ENCODE measurements at places on chromosomes 12 and 14.

GRCh38 chr14:92596331-92596907 is 82.8 kb downstream of the RIN3 start:
- DNase-seq: no peak

GRCh38 chr14:89357655-89358297 is 59.3 kb downstream of the FOXN3 start:
- no peak for DNase-seq

DNA sequence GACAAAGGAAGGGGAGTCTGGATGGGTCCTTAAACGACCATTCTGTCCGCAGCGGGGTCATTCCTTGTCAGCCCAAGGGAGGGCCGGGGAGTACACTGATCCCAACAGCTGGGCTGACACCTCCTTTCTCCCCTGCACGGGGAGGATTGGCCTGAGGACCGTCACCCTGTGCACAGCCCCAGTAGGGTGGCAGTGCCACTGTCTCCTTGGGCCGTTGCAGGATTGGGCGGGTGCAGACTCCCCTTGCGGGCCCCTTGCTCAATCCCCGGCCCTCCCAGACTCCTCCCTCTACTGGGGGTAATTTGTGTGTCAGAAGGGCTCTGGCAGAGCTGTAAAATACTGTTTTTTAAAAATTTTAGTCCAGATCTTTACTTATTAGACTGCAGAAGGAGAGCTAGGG is 12.6 kb upstream of the AMN start:
- DNase-seq: no peak

GRCh38 chr14:95327558-95328374 is 8.1 kb upstream of the CLMN start:
- no peak for DNase-seq

- DNase-seq: no peak
Observed at GRCh38 chr12:101074940-101075680, 134.9 kb downstream of the SLC5A8 start.

GRCh38 chr12:108307006-108307405 is 32.1 kb downstream of the CMKLR1 start:
- no peak for DNase-seq

DNA sequence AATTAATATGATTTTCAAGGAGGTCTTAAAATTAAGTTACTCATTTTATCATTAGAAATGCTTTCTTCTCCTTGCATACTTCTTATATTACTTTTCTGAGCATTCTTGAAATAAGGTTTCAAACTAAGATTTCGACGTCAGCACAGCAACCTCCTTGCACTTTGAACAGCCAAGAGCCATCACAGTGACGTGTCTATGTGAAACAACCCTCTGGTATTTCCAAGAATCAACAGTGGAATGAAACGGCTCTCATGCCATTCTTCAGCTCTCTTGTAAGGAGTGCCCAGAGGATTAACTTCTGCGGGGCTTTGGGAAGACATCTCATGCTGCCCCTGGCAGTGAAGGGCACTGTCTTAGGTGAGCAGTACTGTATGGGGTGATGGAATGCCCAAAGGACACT is 109.2 kb downstream of the EFCAB11 start:
- DNase-seq: peak; percentile 47

DNA sequence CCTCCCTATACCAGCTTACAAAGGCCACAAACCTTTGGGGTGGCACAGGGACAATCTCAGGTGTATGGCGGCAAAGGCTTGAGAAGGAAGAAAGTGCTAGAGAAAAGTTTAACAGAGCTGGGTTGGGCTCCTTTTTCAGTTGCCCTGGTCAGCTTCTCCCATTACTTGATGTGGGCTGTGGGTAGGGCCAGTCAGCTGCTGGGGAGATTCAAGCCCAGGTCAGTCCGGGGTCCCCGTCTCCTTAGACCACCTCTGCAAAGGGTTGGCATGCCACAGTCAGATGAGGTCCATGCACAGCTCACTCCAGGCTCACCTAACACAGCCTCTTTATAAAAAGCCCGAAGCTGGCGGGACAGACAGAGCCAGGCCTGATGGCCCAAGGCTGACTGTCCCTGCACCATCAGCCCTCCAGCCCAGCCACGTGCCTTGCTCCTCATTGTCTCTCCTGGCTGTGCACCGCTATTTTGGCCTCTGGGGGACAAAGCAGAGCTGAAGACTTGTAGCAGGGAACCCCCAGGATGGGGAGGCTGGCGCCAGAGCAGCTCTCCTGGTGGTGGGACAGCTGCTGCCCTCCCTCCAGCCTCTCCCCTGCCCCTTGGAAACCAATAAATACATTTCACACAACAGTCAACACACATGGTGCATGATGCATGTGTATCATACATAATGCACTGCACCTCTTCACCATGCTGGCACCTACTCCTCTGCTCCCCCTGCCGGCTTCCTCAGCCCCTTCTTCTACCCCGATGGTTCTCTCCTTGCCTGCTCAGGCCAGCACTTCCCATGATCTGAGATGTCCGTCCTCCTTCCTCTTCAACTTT is 61.7 kb upstream of the DDX11 start:
- no peak for DNase-seq

Measured in BJ (cell line).